ENCODE measurements at places on chromosomes 3 and 15.

DNA sequence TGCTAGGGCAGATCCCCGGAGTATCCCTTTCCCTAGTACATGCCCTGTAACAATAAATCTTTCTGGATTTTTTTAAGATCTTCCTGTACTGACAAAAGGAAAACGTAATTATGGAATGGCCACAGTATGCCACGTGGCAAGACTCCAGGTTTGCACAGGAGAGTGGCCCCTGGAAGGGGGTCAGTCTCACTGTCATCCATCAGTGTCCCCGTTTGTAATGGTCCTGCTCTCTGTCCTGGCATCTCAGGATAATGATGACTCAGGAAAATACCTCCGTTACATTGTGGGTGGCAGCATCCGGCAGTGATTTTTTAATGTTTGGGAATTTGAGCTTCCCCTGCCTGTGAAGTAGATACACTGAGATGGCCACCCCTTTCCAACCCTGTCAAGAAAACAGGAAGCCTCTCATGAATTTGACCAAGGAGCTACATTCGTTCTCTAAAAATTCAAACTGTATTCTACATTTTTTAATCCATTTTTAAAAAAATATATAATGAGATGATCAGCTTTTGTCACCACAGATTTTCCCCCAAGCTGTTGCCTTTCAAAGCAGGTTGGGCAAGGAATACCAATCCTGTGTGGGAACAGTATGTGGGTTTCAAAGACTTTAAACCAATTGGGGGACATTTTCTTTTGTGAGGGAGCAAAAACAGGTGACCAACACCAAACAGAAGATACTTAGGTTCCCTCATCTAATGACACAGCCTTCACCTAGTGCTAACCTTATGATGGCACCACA is 110.4 kb downstream of the C3orf70 start:
- no peak for DNase-seq

DNA sequence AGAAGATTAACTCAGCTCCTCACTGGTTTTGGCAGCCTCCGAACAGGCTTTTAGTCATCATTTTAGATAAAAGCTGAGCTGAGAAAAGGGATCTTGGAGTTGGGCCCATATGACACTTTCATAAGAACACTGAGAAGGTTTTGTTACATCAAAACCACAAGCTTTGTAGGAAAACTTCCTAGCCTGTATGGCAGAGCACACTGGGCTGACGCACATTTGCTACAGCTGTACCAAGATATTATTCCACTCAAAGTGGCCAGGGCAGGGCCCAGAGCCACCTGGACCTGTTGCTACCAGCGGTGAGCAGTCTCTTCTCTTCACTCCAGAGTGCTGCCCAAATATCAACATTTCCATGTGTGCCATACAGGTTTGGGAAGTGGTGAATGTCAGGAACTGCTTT is 160.5 kb upstream of the CCDC54 start:
- no peak for DNase-seq

GRCh38 chr15:43283526-43283925 is 16.8 kb upstream of the TGM5 start:
- no peak for DNase-seq

DNA sequence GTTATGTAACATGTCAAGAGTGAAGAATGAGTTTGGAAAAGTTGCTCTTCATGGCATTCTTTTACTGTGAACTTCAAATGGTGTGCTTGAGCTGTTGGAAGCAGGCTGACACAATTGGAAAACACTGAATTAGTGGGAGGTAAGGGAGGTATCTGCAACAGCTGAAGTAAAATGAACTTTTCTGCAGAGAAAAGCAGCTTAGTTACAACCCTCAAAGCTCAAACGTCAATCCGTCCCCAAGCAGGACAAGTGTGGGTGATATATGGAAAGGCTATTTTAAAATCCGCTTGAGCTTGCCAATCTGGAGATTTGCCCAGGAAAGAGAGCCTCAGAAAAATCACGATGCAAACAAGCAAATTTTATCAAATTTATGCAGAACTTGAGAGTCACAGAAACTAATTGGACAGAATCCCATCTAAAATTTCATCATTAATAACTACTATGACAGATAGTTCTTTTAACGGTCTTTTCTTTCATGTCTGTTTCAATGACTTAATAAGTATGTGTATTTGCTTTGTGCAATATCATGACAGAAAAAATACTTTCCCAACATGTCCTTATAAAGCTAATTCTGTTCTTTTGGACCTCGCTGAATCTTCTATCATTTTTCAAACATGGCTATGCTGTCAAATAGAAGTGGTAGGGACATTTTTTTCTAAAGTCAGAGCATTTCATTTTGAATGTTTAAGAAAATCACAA is 266.6 kb upstream of the SLITRK3 start:
- no peak for DNase-seq

GRCh38 chr3:23876923-23877322 is 39.9 kb downstream of the NKIRAS1 start:
- no peak for DNase-seq

GRCh38 chr15:89399238-89400115 is 64.9 kb upstream of the POLG start:
- no peak for DNase-seq

Measured in stimulated activated CD4-positive, alpha-beta T cell treated with anti-CD3 and anti-CD28 coated beads, TNF-alpha, amount 100 ng/mL, for 4 hours (primary cell).